Thoracic aorta (tissue), 2 donors: ENCODE measurements at places on chromosomes 7 and 10.
A peak's percentile ranks its signal among the peaks of the same experiment; 100 is the strongest.

- no peak for DNase-seq
Observed at GRCh38 chr10:52437205-52437646, 123.1 kb downstream of the DKK1 start.

GRCh38 chr7:18201350-18201749 is 173.7 kb upstream of the PRPS1L1 start:
- no peak for DNase-seq

GRCh38 chr7:118626739-118627138 is 402.2 kb downstream of the ANKRD7 start:
- no peak for DNase-seq

DNA sequence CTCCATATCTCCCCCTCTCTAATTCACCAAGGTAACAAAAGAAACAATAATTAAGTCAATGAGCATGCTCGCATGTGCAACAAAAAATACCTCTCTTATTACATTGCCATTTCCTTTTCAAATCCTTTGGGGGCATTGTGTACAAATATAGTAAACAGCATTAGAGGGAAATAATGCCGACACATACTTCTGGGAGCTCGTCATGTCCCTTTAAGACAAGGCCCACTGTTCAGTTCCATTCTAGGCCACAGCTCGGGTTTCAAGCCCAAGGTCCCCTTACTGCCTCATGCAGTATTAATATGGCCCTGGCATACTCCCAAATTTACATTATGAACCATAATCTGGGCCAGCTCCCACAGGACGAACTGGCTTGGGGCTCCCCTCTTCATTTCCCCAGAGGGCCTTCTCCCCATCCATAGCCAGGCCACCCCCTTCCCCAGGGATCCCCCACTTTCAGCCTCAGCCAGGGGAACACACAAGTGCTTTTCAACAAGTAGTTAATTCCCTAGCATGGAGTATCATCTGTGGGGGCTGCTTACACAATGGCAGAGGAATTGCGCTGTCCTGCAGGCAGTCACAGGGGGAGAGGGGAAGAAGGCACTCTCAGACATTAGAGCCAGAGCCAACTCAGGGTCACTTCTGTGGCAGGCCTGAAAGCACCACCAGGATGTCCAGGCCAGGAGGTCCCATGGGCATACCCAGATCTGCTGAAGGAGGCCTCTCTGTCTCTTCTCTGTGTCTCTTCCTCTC is 110.6 kb downstream of the KCNMA1 start:
- no peak for DNase-seq

GRCh38 chr10:102394801-102395399 is 605 bp upstream of the NFKB2 start:
- no peak for DNase-seq

GRCh38 chr10:78540355-78541076 is 506.9 kb downstream of the RPS24 start:
- no peak for DNase-seq

DNA sequence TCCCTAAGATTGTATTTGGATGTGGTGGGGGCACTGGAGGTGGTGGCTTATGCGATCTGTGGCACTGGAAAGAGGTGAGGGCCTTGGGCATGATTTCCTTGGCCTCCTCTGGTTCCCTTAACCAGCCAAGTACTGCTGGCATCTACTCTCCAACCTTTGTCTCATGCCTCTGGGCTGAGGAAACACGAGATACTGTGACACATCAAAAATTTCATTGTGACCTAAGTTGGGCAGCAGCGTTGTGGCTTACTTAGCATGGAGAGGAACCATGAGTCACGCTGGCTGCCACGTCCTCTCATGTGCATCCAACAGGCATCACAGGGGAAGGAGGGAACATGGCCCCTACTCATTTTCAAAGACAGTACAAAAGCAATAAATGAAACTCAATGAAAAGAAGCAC is 29.7 kb upstream of the GSDME start:
- DNase-seq: peak; percentile 9

DNA sequence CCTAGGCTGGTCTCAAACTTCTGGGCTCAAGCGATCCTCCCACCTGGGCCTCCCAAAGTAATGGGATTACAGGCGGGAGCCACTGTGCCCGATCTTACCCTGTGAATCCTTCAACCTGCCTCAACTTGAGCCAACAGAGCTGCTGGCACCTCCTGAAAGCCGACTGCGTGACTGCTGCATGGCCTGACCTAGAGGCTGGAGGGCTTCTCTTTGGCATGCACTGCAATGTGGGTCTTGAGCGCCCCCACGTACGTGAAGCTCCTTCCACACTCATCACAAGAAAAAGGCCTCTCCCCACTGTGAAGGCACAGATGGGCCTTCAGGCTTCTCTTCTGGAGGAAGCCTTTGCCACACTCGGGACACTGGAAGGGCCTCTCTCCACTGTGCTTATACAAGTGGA is 12.9 kb upstream of the ZNF786 start:
- DNase-seq: no peak

GRCh38 chr10:78852466-78853240 is 216.1 kb upstream of the ZMIZ1 start:
- no peak for DNase-seq

GRCh38 chr10:87546210-87546609 is 41.5 kb downstream of the MINPP1 start:
- no peak for DNase-seq

DNA sequence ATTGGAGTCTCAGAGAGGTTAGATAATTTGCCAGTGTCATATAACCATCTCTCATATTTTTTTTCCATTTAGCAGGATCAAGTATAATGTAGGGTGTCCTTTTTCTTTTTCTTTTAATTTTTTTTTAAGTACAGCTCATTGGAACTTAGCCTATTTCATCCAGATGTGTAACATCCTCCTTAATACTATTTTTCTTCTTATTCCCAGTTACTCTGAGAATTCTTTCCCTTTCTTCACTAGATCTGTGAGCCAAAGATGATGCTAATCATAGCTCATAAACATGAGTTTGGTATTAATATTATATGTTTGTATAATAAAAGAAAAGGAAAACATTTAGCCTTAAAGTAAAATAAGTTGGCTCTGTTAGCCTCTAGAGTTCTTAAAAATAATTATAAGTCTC is 32.8 kb downstream of the PPP1R9A start:
- no peak for DNase-seq

GRCh38 chr10:132066186-132066585 is 440 bp downstream of the JAKMIP3 start:
- no peak for DNase-seq

- no peak for DNase-seq
Observed at GRCh38 chr7:5116359-5116758, 70.7 kb downstream of the RBAK start.

GRCh38 chr10:80588546-80588945 is 50.8 kb downstream of the SH2D4B start:
- no peak for DNase-seq

- DNase-seq: no peak
Observed at GRCh38 chr7:158094671-158095226, 492.9 kb downstream of the PTPRN2 start.

DNA sequence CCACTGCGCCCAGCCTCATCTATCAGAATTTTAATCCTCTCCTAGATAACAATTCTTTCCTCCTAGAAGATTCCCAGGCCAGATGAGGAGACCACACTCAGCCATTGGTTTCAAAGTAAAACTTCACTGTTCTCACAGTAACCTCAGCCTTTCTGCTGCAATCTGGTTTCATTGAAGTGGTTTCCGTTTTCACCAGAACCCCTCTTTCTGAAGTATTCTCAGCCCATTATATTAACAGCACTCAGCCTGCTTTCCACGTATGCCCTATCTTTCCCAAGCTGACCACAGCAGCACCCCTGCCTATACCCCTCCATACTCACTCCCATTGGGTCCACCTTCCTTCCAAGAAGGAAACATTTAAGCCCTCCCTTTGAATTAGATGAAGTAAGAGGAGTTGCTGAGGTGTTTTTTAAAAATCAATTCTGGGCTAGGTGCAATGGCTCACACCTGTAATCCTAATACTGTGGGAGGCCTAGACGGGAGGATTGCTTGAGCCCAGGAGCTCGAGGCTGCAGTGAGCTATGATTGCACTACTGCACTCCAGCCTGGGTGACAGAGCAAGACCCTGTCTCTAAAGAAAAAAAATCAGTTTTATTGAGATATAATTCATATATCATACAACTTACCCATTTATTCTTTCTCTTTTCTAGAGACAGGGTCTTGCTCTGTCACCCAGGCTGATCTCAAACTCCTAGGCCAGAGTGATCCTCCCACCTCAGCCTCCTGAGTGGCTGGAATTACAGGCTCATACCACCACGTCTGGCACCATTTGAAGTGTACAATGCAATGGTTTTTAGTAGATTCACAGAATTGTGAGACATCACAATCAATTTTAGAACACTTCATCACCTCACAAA is 11.3 kb downstream of the PLAU start:
- DNase-seq: no peak

DNA sequence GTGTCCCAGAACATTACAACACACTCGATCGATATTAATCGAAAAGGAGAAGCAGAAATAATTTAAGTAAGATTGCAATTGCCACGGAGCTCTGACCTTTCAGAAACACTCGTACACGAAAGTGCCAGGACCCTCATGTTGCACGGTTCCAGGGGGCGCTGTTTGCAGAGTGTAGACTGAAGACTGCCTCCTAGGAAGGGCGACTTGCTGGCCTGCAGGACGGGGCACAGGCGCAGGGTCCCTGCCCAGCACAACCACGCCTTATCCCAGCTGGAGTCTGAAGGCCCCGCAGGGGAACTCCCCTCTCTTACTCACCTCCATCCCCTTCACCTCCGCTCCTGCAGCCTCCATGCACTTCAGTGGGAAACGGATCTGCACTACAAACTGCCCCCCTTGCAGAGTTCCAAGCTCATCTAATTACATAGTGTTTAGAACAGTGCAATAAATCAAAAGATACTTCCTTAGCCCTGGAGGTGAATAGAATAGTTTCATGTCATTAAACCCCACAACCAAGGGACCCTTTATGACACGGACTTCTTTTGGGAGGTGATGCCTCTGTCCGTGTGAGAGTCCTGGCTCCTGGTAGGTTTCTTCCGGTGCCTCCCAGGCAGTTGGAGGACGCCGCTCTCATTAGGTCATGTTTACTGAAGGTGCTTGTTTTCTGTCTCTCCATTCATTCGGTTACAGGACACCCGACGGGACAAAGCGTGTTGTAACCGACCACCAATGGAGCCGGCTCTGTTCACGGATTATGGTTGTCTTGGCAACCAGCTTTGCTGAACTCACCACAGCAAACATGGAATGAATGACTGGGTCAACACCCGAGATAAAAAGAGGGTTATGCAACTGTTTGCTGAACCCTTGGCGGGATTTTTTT is 262.2 kb downstream of the BAMBI start:
- peak; percentile 52 for DNase-seq

DNA sequence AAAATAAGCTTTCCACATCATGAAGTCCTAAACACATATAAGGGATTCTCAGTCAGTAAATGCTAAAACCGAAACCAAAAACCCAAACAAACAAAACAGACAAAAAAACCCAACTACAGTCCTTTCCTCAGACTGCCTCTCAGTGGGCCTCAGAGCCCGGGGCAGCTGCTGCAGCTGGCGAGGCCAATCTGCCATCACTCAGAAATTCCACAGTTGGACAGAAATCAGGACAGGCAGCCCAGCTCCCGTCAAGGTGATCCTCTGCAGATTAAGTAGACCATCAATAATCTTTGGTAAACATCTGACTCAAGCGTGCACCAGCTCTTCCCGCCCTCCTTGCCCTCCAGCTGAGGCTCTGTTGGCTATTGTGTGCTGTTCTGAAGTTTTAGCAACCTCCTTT is 142.2 kb downstream of the ATXN7L1 start:
- DNase-seq: no peak

- no peak for DNase-seq
Observed at GRCh38 chr10:43971981-43972380, 323.3 kb upstream of the ZNF32 start.

DNA sequence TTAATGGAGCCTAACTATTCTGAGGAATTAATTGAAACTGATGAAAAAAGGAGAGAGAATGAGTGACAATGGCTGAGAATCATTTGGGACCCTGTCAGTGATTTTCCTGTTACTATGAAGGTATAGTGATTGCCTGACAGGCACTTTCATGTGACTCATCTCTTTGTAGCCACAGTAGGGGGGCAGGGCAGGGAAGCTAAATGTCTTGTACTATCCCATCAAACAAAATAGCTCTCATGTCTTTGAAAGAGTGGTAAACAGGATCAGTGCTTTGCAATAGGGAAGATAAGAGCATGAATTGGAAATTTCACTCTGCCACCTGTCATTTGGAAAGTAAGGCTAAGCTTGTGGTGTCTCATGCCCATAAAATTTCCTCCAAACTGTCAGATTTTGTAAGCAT is 94.5 kb upstream of the GSDME start:
- no peak for DNase-seq

DNA sequence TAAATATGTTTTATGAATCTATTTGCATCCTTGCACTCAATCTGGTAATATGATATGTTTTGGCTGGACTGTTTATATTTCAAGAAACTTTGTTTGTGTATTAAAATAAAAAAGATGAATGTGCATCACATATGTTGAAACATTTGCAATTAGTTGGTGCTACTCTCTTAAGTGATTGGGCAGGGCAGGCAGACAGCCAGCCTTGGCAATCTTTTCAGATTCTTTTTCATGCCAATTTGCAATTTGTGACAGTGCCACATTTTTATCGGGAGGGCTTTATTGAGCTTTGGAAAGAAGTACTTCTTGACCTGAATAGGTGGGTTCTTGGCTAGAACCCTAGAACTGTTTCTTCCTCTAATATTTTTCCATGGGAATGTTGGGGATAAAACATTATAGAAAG is 152.2 kb downstream of the NXPH1 start:
- DNase-seq: no peak

- no peak for DNase-seq
Observed at GRCh38 chr10:96889415-96890171, 57.5 kb downstream of the LCOR start.

GRCh38 chr10:17290226-17290625 is 62.2 kb downstream of the VIM start:
- DNase-seq: no peak

DNA sequence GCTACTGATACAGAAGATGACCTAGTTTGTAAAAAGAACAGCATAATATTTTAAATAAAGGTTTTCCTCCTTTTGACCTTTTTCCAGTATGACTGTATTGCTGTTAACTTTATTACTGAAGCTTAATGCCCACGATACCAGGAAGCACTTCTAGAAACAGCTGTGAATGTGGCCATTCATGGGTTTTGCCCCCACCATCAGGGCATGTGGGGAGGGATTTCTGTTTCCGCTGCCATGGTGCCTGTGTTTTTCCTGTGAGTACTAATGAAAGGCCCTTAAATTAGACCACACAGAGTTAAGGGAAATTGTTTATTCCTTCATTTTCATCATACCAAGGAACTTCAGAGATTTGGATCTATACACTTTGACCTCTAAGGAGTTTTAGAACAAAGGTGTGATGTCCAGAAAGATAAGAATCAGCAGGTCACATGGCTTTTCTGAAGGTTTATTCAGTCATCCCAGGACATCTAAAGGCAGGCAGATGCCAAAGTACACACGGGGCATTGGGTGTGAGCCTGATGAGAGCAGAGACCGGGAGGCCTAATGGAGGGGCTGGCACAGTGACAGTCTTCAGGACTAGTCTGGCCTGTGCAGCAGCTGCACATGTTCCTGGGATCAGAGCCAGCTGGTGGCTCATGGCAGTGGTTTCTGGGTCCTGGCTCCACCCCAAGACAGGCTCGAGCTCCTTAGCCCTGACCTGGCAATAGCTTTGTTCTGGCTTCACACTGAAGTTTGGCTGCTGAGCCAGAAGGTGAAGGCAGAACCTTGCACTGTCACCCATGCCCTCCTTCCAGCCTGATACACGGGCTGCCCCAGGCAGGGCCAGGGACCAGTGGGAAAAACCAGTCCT is 190.9 kb downstream of the REEP3 start:
- DNase-seq: peak; percentile 91
